NCI-H460 (cell line): ENCODE measurements at places on chromosomes 12 and 14.

GRCh38 chr12:6430124-6430989 lies 14.4 kb upstream of the CD27 start:
- DNase-seq: peak; percentile 99

- no peak for DNase-seq
Observed at GRCh38 chr12:55780685-55781084, 36.8 kb downstream of the SARNP start.

DNA sequence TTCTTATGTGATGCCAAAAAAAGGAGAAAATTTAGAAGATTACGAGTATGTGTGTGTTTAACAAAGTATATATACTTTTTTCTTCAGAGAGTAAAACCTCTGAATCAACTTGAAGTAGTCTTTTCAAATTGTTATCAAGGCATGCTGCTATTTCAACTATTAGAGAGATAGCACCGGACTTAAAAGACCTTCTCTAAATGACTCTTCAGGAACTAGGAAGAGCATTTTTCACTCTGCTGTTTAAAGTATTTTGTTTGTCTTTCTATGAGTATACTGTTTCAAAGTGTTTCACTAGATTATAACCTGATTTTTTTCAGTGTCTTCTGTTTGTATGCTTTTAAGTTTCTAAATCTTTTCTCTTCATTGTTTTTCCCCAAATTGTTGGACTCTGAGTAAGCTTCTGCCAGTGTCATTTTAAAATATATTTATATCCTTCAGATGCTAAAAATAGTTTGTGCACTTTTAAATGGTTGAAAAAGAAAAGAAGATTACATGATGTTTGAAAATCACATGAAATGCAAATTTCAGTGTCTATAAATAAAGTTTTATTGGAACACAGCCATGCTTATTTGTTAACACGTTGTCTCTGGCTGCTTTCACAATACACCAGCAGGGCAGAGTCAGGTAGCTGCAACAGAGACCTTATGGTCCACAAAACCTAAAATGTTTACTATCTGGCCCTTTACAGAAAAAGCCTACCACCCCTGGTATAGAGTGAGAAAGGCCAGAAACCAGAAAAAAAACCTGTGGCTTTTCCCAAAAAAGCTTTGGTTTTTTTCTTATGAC lies 21.3 kb downstream of the CRADD start:
- DNase-seq: no peak

GRCh38 chr14:102506626-102506925 lies 3.0 kb downstream of the ANKRD9 start:
- no peak for DNase-seq

DNA sequence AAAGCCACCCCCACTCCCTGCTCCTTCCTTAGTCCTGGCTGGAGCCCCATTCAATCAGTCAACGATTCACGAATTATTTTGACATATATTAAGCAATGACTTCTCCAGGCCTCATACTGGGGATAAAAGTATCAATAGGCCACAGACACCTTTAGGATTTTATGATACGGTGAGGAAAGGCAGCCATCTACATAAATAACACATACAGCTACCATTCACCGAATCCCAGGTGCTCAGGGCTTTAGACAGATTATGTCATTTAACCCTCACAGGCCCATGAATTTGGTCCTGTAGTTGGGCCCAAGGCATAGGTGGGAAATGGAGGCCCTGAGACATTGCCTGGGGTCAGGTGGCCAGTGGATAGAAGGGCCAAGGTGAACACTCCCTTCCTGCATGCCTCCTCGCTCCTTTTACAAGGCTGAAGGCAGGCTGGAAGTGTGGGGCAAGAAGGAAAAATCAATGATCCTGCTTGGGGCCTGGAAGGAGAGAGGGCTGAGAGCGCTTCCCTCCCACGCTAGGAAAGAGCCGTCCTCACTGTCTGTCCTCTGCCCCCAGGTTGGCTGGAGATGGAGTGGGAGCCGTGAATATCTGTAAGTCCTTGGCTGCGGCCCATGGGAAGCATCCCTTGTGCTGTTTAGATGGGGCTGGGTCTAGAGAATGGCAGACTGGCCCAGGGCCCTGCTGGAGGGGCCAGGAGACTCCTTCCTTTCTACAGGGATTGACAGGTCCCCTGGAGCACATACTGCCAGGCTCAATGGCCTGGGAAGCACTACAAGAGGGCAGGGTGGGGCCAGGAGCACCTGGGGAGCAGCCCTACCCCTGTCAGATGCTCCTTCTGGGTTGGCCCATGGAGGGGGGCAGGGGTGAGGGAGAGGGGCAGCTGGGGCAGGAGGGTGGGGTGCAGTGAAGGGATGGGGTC lies 14.8 kb downstream of the KRT7 start:
- DNase-seq: no peak

DNA sequence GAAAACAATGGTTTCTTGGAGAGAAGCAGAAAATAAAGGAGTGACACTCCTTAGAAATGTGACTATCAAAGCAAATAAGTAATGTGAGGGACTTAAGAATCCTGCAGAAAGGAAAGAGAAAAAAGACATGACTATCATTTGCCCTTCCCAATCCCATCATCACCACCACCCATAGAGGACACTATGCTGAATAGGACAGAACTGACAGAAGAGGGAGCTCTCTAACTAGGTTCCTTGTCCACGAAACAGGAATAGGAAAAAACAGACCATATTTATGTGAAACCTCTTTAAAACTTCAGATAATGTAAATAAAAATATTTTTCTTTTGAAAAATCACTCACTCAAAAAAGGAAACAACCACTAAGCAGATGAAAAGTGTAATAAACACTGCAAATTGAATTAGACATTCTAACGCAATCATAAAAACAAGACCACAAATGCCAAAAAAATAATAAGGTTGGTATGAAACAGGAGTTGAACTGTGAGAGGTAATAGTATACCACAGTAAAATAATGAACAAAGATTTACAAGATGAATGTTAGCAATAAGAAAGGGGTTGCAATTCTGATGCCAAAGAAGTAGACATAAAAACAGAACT lies 24.1 kb downstream of the KLRD1 start:
- peak; percentile 60 for DNase-seq
